ENCODE measurements at places on chromosomes 2 and 18.

- no peak for DNase-seq
Measured at GRCh38 chr2:239579524-239580198, 178.8 kb upstream of the HDAC4 start.

- no peak for DNase-seq
Measured at GRCh38 chr2:137232076-137232475, 466.7 kb downstream of the THSD7B start.

- no peak for DNase-seq
Measured at GRCh38 chr2:104177179-104177578, 676.7 kb upstream of the POU3F3 start.

- no peak for DNase-seq
Measured at GRCh38 chr2:188308483-188308882, 16.8 kb downstream of the GULP1 start.

DNA sequence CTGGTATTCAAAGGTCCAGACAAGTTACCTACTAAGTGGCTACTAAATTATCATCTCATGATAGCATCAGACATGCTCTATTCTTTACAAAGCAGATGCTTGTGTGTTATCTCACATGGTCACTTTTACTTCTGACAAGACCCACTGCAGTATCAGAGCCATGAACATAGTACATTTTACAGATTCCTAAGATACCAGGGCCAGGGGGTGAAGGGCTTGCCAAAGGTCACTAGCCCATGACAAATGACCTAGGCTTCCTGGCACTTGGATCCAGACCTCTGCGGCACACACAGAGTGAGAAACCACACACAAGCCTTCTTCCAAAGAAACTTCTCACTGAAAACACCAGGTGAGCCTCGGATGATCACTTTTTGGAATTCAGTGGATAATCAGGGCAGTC is 446.8 kb downstream of the EIPR1 start:
- DNase-seq = no peak

DNA sequence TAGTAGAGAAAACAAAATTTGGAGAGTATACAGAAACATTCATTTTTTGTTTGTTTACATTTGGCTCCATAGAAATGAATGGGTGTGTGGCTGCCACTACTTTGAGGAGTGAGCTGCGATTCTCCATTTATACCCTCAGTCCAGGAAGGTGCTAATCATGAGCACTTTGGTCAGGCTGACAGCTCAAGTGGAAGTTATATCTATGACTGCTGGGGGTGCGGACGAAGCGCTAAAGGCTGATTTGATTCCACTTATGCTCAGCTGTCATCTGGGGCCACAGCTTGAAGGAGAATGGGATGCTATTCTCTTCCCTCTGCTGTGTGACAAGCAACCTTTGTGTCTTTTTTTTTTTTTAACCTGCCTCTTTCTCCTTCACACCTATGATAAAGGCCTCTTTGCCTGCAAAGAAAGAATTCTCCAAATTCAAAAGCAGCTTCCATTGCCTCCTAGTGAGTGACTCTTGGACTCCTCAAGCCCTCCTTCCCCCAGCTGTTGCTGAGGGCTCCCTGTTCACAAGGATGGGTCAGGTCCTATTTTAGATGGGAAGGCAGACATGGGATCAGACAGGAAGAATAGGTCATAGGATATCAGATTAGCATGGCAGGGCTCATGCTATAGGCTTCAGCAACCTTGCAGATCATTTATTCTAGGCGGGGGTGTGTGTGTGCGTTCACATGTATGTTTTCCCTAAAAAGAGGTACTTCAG is 201.6 kb downstream of the SETBP1 start:
- no peak for DNase-seq

DNA sequence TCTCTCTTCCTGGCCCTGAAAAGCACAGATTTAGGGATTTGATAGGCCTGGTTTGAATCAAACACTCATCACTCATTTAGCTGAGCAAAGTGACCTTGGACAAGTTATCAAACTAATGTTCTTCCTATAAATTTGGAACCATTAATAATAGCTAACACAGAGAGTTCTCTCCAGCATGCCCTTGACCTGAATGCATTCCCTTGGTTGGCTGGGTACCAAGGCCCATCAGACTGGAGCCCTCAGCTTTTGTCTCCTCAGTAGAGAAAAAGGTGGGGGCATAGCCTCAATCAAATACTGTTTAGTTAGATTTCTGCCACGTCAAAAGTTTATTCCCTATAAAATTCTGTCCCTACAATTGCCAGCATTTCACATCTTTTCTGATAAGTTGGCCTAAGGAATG is 13.8 kb upstream of the MRPL19 start:
- DNase-seq = no peak

GRCh38 chr2:130019402-130019801 is 39.9 kb downstream of the RAB6C start:
- DNase-seq = no peak

GRCh38 chr2:206442474-206442832 is 879 bp upstream of the ADAM23 start:
- no peak for DNase-seq

DNA sequence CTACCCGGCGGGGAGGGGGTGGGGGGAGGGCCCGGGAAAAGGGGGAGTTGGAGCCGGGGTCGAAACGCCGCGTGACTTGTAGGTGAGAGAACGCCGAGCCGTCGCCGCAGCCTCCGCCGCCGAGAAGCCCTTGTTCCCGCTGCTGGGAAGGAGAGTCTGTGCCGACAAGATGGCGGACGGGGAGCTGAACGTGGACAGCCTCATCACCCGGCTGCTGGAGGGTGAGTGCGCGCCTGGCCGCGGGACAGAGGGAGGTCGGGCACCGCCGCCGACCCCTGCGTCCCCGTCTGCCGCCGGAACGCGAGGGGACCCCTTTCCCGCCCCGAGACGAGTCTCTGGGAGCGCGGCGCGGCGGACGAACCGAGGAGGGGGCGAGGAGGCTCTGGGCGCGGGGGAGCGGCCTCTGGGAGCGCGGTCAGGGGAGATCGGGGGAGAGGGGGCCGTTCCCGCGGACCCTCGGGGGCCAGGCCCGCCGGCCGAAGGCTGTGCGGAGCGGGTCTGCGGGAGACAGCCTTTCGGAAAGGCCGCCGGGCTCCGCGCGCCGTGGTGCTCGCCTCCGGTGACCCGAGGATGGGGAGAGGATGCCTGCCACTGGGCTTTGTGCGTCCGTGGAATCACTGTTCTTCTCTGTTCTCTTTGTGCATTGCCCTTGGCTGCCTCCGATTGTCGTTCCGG is 463 bp downstream of the PPP1CB start:
- no peak for DNase-seq

- no peak for DNase-seq
Measured at GRCh38 chr18:75810961-75811551, 383.6 kb upstream of the SMIM21 start.

Data from iPS-NIHi11 (cell line).